RPMI8226 (cell line): ENCODE measurements at places on chromosomes 3 and 15.

- DNase-seq = no peak
Observed at GRCh38 chr3:153619268-153619667, 457.2 kb downstream of the RAP2B start.

- no peak for DNase-seq
Observed at GRCh38 chr3:186109897-186110803, 1.3 kb upstream of the ETV5 start.

- DNase-seq = no peak
Observed at GRCh38 chr3:72361990-72362389, 486.3 kb downstream of the SHQ1 start.

DNA sequence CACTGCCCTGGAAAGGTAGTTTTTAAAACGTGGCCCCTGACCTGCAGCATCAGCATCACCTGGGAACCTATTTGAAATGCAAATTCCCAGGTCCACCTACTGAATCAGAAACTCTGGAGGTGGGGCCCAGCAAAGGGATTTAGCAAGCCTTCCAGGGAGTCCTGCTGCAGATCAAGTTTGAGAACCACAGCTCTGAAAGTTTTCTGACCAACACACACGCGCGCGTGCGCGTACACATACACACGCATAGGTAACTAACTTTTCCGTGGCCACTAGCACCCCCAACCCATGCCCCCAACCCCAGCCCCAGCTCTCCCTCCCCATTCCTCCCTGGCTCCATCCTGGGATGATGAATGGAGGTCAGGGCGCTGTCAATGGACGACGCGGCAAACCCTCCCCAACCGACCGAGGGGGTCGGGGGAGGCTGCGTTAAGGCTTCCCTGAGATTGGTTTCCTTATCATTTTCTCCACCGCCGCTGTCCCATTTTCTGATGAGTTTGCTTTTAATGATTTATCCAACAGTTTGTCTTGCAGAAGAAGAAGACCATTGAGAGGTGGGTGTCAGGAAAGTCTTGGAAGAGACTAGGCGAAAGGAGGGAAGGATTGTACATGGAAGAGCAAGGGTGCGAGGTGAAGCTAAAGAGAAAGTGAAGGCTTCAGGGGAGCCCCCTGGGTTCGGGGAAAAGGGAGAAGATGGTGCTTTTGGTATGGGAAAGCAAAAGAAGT, 590 bp upstream of the BOC start:
- DNase-seq = no peak

- peak; percentile 21 for DNase-seq
Observed at GRCh38 chr3:31695280-31696008, 162.7 kb downstream of the STT3B start.

GRCh38 chr3:5058471-5058951, 63.6 kb upstream of the ARL8B start:
- DNase-seq = no peak

DNA sequence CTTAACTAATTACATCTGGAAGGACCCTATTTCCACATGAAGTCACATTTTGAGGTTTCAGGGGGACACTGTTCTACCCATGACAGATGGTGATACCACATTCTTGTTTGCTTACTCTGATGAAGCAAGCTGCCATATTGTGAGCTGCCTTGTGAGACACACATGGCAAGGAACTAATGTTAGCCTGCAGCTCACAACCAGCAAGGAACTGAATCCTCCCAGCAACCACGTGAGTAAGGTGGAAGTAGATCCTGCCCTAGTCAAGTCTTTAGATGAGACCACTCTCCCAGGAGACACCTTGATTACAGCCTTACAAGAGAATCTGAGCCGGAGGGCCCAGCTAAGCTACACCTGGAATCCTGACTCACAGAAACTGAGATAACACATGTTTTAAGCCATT, 160.1 kb downstream of the PDE8A start:
- no peak for DNase-seq

- DNase-seq = peak; percentile 30
Observed at GRCh38 chr15:48641416-48641815, 4.1 kb downstream of the FBN1 start.

- no peak for DNase-seq
Observed at GRCh38 chr3:67558426-67558825, 96.0 kb downstream of the SUCLG2 start.

DNA sequence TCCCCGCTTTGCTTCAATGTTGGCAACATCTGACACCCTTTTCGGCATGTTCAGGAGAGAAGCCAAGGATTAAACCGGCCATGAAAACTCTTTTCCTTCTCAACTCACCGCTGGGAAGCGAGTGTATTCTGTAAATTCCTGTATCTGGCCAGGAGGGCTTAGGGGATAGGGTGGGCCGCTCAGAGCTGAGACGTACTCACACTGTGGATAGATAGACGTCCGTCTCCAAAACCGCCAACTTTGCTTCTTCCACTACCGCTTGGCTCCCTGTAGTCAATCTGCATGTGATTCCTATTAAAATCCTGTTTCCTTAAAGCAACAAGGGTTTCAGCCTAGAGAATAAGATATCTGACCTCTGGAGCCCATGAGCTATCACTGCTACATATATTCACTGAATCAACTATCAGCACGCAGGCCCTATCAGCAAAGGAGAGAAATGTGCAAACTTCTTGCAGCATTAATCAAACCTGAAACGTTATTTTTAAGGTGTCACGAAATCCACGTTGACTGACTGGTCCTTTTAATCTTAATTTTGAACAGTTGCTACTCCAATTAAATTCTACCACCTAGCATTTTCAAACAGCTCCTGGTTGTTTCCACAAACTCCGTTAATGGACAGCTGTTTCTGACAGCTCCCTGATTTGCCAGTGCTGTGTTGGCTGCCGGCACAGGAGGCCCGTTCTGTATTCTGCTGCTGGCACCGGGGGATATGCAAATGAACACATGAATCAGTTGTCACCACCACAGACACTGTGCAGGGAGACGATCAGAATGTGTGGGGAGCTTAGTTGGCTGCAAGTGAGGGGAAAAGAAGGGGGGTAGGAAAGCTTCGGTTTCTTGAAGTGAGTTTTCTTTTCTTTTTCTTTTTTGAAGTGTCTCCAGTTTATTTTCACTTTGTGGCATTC, 438.9 kb upstream of the ARRDC4 start:
- DNase-seq = peak; percentile 15
